ENCODE measurements at places on chromosomes 5 and 9.

DNA sequence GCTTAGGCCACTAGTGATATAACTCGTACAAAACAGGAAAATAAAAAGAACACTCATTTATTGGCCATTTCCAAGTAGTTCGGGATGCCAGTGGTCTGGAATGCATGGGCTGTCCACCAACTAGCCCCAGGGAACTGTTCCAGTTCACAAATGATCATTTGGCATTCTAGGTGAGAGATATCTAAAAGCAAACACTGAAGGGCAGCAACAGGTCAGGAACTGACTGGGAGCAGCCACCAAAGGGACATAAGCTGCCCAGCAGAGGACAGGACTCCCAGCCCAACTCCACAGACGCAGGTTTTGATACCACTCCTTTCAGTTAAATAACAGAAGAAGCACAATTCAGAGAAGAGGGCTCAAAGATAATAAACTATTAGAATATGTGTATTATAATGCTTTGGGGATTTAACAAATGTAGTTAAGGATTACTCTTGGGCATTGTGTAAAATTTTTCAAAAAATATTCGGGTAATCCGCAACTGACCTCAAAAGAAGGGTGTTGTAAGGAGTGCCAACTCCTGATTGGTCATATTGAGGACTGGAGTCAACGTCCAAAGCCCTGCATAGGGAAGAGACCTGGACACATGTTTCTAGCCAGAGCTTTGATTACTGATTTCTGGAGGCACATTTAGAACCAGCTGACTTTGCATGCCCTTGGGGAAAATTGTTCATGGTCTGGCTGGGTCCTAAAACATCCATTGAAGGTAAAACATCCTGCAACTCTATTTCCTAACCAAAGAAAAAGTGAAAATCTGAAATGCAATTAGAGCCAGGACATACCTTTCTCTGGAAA lies 320.0 kb downstream of the DNAH5 start:
- H3K4me1 ChIP-seq, result no peaks in the 10 kb centered on the region
- no peak for DNase-seq
- no peaks in the 10 kb centered on the region for H3K27me3 ChIP-seq
- no peaks in the 10 kb centered on the region for H3K36me3 ChIP-seq
- H3K4me3 ChIP-seq, result no peak overlapping the region

GRCh38 chr9:117732494-117732893 lies 28.3 kb downstream of the TLR4 start:
- DNase-seq, result no peak
- H3K27me3 ChIP-seq, result no peaks in the 10 kb centered on the region
- H3K27ac ChIP-seq, result no peak overlapping the region

- H3K27me3 ChIP-seq, result no peaks in the 10 kb centered on the region
- H3K4me3 ChIP-seq, result no peak overlapping the region
- peak overlapping the region; percentile 67 for H3K27ac ChIP-seq
- DNase-seq, result peak; percentile 52
- peaks cover 21% of the 10 kb centered on the region for H3K4me1 ChIP-seq
These were observed 71.8 kb upstream of the CD180 start for GRCh38 chr5:67268231-67269021.

DNA sequence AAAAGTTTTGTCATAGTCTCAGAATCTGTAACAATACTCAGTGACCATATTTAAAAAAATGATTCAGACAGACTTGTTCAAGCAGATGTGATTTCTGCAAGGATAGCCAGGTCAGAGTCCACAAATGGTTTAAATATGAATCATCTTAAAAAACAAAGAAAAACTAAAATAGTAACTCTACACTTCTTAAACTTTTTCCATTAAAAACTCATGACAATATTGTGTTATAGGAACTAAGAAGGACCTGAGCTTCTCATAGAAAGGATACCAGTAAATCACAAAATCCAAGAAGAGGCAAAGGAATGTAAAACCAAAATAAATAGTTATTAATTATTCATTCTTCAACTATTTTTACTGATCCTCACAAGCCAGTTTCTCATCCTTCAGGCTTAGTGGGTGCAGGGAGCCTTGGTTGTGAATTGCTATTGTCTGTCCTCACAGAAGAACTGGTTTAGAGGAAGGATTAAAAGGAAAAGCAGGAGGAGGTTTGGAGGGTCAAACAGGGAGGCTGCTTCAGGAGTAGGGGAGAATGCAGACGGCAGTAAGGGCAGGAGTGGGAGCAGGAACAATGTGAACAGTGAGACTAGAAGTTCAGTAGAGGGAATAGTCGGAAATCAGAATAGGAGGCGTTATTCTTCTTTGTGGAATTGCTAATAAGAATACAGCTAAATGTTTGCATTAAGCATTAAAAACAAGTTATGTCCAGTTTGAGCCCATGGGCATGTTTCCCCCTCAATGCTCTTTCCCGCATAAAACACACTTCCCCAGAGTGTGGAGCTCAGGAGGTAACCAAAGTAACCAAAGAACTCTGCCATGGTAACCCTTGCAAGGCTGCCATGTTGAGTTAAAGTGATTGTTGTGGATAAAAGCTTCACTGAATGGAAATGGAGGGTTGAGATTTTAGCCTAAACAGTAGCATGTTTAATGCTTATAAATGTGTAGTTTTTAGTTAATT lies 110.7 kb downstream of the CCDC192 start:
- no peaks in the 10 kb centered on the region for H3K4me1 ChIP-seq
- no peaks in the 10 kb centered on the region for H3K36me3 ChIP-seq
- no peak overlapping the region for H3K27ac ChIP-seq
- no peak for DNase-seq

- H3K4me1 ChIP-seq, result peaks cover 11% of the 10 kb centered on the region
- no peak overlapping the region for H3K27ac ChIP-seq
- H3K27me3 ChIP-seq, result no peaks in the 10 kb centered on the region
- H3K36me3 ChIP-seq, result no peaks in the 10 kb centered on the region
These were observed 279.6 kb downstream of the ARRDC3 start for GRCh38 chr5:91103353-91104061.

DNA sequence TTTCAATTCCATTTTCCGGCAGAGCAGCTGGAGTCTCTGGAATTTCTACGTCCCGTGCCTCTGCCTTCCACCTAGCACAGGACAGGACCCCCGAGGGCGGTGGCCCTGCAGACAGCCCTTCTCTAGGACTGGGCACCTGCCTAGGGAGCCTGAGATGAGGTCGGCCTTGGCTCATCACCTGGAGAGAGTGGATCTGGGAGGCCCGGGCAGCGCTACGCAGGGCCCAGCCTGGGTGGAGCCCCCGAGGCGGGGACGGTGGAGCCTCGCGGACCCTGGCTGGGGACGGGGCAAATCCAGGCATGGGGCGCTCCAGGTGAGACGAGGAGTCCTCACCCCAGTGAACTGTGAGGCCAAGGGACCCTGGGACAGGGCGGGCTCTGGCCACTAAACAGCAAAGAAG lies 114.5 kb downstream of the MTRR start:
- no peak for DNase-seq
- no peak overlapping the region for H3K27ac ChIP-seq
- H3K4me1 ChIP-seq, result no peaks in the 10 kb centered on the region
- H3K27me3 ChIP-seq, result no peaks in the 10 kb centered on the region

- H3K4me3 ChIP-seq, result no peak overlapping the region
- no peak overlapping the region for H3K27ac ChIP-seq
- H3K36me3 ChIP-seq, result no peaks in the 10 kb centered on the region
- no peaks in the 10 kb centered on the region for H3K27me3 ChIP-seq
These were observed 11.9 kb upstream of the NR4A3 start for GRCh38 chr9:99809586-99810319.

DNA sequence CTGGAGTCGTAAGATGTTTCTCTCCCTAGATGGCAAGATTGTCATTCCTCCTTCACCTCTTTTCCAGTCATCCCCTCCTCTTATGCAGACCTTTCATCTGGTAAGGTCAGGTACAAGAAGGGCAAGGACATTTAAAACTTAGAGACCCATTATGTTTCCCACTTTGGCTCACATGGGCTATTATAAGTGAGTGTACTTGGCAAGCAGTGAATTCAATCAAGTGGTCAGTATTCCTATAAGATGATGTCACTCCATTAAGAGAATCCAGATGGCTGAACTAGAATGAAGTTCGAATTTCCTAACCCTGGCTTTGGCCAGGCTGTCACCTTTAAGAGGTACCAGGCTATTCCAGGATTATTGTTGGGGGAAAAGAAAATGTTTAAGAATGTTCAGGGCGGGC lies 32.2 kb downstream of the ZNF131 start:
- no peaks in the 10 kb centered on the region for H3K4me1 ChIP-seq
- H3K27me3 ChIP-seq, result no peaks in the 10 kb centered on the region
- H3K36me3 ChIP-seq, result no peaks in the 10 kb centered on the region
- no peak for DNase-seq
- H3K27ac ChIP-seq, result no peak overlapping the region

GRCh38 chr5:13664377-13664776 lies 280.1 kb downstream of the DNAH5 start:
- no peak overlapping the region for H3K27ac ChIP-seq
- H3K27me3 ChIP-seq, result no peaks in the 10 kb centered on the region
- H3K4me3 ChIP-seq, result no peak overlapping the region

- H3K27me3 ChIP-seq, result no peaks in the 10 kb centered on the region
- H3K4me3 ChIP-seq, result no peak overlapping the region
- no peaks in the 10 kb centered on the region for H3K4me1 ChIP-seq
- H3K36me3 ChIP-seq, result no peaks in the 10 kb centered on the region
- no peak overlapping the region for H3K27ac ChIP-seq
These were observed 6.0 kb upstream of the CCIN start for GRCh38 chr9:36163049-36163785.

GRCh38 chr5:58406394-58406793 lies 53.5 kb downstream of the PLK2 start:
- no peaks in the 10 kb centered on the region for H3K36me3 ChIP-seq
- DNase-seq, result no peak
- no peaks in the 10 kb centered on the region for H3K4me1 ChIP-seq
- no peak overlapping the region for H3K27ac ChIP-seq

GRCh38 chr9:128635266-128636023 lies 21.2 kb downstream of the DYNC2I2 start:
- H3K27me3 ChIP-seq, result no peaks in the 10 kb centered on the region
- H3K36me3 ChIP-seq, result peaks cover 3% of the 10 kb centered on the region
- H3K4me3 ChIP-seq, result no peak overlapping the region
- DNase-seq, result peak; percentile 97
- peaks cover 10% of the 10 kb centered on the region for H3K4me1 ChIP-seq

DNA sequence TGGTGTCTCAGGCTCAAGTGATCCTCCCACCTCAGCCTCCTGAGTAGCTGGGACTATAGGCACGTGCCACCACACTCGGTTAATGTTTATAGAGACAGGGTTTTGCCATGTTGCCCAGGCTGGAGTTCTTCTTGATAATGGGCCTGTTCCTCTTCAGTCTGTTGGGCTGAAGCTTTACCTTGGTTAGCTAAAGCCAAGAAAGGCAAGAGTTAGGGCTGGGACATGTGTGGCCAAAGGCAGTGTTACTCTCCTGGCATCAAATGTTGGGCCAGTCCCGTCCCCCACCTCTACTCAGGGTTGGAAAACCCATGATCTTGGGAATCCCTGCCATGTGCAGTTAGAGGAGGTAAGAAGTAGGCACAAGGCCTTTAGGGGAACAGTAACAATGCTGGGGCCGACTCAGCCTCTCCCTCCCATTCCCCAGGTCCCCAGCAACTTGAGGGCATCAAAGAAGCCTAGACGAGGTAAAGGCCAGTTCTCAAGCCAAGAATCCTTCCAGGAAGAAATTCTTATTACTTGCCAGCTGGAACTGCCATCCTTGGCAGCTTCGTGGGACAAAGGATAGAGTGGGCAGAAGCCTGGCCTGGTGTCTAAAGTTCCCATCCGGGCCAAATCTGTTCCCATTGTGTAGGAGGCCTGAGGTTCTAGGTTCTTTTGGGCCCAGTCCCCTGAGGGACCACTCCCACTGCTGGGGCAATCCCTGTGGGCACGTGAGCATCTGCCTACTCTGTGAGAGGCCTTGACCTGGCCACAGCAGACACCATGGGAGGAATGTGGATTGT lies 4.5 kb downstream of the EGR1 start:
- no peak overlapping the region for H3K27ac ChIP-seq
- H3K27me3 ChIP-seq, result no peaks in the 10 kb centered on the region
- no peaks in the 10 kb centered on the region for H3K36me3 ChIP-seq
- DNase-seq, result peak; percentile 43
- H3K4me1 ChIP-seq, result peaks cover 4% of the 10 kb centered on the region
- H3K4me3 ChIP-seq, result no peak overlapping the region

DNA sequence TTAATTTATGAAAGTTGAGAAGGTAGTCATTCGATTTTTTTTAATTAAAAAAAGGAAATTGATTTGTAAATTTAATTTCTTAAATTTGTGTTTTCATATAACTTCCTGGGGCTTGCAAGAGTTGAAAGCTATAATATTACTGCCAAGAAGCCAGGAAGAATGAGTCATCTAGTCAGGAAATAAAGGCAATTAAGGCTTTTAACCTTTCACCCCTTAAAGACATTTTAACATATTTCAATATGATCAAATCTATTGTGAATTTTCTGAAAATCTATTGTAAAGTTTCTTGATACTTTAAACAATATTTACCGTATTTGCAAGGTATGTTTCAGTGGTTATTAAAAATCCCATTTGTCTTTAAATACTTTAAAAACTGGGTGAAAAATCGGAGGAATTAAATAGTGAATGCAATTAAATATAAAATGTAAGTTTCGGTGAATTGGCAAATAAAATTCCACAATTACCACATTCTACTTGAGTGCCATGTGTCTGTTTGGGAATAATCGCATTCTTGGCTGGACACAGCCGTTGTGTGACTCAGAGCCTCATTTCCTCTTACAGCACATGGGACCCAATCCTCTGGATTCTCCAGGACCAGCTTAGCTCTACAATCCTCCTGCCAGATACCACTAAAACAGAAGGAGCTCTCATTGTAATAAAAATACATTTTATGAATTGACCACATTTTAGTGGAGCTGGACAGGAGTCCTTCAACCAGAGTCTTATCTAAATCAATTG lies 310.7 kb downstream of the HCN1 start:
- H3K36me3 ChIP-seq, result no peaks in the 10 kb centered on the region
- H3K4me3 ChIP-seq, result no peak overlapping the region
- H3K27me3 ChIP-seq, result no peaks in the 10 kb centered on the region
- H3K4me1 ChIP-seq, result no peaks in the 10 kb centered on the region

DNA sequence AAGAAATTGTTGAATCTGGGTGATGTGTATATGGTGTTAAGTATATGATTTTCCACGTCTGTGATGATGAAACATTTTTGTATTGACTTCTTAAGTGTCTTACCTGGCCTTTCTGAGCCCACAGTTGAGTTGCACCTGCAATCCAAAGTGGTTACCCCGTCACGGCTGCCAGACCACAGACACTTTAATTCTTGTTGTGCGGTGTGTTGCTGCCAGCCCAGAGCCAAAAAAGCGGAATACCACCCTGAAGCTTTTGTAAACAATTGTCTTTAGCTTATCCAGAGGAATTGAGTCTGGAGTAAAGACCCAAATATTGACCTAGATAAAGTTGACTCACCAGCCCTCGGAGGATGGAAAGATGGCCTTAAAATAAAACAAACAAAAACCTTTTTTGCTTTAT lies 35.1 kb downstream of the MTAP start:
- no peak overlapping the region for H3K4me3 ChIP-seq
- H3K27me3 ChIP-seq, result no peaks in the 10 kb centered on the region
- H3K36me3 ChIP-seq, result no peaks in the 10 kb centered on the region

- H3K4me1 ChIP-seq, result no peaks in the 10 kb centered on the region
- H3K27ac ChIP-seq, result no peak overlapping the region
- H3K4me3 ChIP-seq, result no peak overlapping the region
- H3K36me3 ChIP-seq, result no peaks in the 10 kb centered on the region
- no peaks in the 10 kb centered on the region for H3K27me3 ChIP-seq
- DNase-seq, result no peak
These were observed 46.9 kb upstream of the GAS1 start for GRCh38 chr9:86994231-86994630.

GRCh38 chr5:171426266-171426665 lies 6.8 kb downstream of the FGF18 start:
- peaks cover 6% of the 10 kb centered on the region for H3K4me1 ChIP-seq
- H3K27me3 ChIP-seq, result no peaks in the 10 kb centered on the region

GRCh38 chr5:85621668-85622067 lies 996.1 kb upstream of the COX7C start:
- no peak overlapping the region for H3K27ac ChIP-seq
- H3K36me3 ChIP-seq, result no peaks in the 10 kb centered on the region
- no peaks in the 10 kb centered on the region for H3K4me1 ChIP-seq
- no peak for DNase-seq
- H3K27me3 ChIP-seq, result no peaks in the 10 kb centered on the region
- H3K4me3 ChIP-seq, result no peak overlapping the region

Data from pancreas (tissue), 10 donors.